ENCODE measurements at places on chromosomes 2 and 18.

DNA sequence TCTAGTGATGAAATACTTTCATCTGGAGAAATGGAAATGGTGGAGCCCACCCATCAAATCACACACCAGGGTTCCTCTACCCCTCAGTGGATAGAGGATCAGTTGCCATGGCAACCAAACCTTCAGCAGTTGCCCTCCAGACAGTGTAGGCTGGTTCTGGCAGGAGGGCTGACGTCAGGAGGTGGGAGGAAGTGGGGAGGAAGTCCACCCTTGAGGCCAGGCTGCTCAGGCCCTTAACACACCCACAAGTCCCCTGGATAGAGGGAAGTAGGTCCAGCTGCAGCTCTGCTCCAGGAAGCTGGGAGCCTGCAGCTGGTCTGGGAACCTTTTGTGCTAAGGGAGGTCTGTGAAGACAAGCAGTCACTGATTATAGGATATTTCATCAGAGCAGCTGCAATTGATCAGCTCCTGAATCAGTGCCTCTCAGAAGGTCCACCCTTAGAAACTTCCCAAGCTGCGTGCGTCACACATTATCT is 186.6 kb downstream of the MTX2 start:
- no peak for DNase-seq

DNA sequence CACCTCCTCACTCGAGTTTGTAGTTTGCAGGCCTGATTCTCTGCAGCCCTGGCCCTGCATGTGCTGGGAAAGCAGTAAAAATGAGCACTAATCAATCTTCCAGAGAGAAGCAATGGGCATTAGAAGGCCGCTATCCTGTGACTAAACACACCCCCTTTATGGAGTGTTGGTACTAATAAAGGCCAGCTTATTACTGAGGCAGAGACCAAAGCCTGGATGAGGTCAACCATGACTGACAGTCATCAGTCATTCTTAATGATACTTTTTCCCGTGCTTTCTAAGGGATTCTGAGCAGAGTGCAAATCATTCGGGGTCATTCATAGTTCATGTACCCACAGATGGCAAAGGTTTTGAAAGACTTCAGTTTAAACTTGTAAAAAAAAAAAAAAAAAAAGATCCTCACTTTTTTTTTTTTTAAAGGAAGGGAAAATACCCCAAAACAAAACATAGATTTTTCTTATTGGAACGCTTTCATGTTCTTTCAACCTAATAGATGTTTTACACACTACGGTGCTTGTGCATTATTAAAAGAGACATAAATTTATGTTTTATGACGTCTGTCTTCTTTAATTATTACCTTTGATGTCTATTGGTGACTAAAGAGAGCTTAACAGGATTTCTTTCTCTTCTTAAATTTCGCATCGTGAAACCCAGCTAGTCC is 13.2 kb downstream of the TSHZ1 start:
- DNase-seq = no peak

DNA sequence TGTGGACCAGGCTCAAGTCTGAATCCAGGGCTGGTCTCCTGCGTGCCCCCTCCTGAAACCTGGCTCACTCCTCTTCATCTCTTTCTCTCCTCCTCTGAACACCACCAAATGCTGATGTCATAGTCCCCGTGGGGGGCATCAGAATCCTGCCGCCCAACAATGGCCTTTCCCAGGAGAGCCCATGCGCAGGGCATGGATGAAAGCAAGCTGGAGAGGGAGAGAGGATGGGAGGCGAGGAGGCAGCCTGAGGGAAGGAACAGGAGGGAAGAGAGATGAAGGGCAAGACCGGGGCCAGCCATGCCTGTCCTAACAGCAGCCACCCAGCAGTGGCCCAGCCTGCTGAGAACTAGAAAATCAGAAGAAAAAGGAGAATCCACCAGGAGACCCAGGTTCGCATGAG is 22.3 kb upstream of the LPIN1 start:
- no peak for DNase-seq

DNA sequence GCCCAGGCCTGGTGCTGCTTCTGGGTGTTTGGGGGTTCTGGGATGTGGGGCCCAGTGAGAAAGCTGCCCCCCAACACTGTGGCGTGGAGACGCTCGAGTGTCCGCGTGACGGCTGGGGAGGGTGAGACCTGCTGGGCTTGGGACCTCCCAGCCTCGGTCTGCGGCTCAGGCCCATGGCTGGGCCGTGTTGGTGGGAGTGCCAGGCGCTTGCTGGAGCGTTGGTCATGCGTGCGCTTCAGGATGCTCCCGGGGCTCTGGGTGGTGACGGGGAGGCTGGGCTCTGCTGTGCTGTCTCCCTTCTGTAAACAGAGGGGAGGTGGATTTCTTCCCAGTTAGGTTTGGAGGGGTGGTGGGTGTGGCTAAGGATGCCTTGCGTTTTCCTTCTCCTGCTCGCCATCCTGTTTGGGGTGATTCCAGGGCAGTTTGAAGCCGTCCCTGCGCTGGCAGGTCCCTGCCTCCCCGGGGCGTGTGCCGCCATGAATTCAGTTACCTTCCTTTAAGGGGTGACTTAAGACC is 606 bp downstream of the GAL3ST2 start:
- DNase-seq = no peak

DNA sequence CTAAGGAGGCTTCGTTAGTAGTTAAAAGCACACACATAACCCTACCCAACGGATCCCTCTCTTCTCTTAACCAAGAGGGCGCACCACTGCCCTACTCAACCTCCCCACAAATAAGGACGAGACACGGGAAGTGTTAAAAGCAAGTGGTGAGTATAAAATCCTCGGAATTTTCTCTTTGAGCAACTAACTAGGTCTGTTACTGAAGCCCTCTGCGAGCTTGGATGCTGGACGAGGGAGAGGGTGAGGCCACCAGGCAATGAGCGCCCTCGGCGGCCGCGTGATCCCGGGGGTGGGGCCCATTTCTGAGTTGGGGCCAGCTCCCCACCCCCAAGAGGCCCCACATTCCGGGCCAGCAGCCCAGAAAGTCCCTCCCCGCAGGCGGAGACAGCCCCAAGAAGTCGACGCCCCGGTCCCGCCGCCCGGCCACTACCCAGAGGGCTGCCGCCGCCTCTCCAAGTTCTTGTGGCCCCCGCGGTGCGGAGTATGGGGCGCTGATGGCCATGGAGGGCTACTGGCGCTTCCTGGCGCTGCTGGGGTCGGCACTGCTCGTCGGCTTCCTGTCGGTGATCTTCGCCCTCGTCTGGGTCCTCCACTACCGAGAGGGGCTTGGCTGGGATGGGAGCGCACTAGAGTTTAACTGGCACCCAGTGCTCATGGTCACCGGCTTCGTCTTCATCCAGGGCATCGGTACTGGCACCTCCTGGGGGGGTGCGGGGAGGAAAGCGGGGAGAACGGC is at the start of gene CYBRD1:
TSS of gene CYBRD1 (plus strand) at position 423 of the 736 bp plus-strand sequence. CDS start at position 495, 72 bp downstream.
- no peak for DNase-seq

- DNase-seq = no peak
These were observed 303.0 kb downstream of the ICOS start for GRCh38 chr2:204239411-204240165.

- DNase-seq = no peak
These were observed 213.9 kb downstream of the SH3RF3 start for GRCh38 chr2:109342930-109343329.

DNA sequence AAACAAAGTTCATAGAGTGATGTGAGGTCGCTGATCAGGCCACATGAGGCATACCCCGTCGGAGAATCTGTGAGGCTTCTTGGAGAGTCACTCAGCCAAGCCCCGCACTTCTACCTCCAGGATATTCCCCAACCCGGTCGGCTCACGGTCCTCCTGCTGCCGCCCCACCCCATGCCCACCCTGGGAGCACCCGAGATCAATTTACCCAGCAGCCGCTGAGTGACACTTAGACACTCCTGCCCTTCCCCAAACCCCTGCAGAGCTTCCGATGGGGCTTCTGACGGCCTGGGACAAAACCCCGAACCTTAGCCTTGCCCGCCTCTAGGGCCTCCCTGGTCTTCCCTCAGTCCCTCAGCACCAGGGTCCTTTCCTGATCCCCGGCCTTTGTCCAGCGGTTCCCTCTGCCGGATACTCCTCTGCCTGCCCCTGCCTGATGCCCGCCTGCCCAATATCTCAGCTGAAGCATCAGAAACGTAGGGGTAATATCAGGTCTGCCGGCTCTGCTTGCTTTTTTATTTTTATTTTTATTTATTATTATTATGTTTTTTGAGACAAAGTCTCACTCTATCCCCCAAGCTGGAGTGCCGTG is 18.9 kb upstream of the OTOS start:
- DNase-seq = no peak

DNA sequence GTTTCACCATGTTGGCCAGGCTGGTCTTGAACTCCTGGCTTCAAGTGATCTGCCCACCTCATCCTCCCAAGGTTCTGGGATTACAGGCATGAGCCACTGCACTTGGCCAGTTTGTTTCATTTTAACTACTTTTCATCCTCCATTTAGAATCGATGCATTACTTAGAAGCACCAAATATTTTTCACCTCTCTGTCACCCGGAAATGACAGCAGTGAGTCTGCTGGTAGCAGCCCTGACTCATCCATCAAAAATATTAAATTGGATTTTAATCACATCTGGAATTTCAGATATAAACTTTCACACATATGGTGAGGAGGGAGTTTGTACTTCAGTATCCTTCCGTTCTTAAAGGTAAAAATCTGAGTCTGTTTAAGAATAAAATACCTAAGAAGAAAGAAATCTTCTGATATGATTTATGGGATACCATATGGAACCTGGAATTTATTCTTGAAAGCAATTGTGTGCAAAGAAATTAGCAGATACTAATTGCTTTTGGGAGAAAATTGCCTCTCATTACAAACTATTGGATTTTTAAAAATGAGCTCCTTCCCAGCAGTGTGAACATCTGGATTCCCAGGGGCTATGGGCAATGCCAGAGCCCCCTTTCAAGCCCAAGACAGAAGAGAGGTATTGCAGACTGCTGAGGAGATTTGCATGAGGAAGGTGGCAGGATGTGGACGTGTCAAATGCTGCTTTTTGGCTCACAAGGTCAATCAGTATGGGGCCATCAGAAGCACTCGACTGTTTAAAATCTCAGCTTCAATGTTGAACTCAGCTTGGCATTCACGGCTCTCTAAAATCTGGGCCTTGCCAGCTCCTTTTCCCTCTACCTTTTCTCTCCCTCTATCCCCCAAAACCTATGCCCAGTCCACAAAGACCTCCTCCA is 279.5 kb upstream of the SIX2 start:
- no peak for DNase-seq

- no peak for DNase-seq
These were observed 170.6 kb downstream of the METTL4 start for GRCh38 chr18:2400701-2401196.

- no peak for DNase-seq
These were observed 75.9 kb downstream of the MRPS9 start for GRCh38 chr2:105113616-105114291.

GRCh38 chr2:98799375-98800329 is 68.7 kb upstream of the MGAT4A start:
- DNase-seq = no peak

- DNase-seq = no peak
These were observed 35.5 kb upstream of the PTH2R start for GRCh38 chr2:208370881-208371633.

GRCh38 chr2:153145470-153145978 is 333.0 kb downstream of the RPRM start:
- no peak for DNase-seq

- no peak for DNase-seq
These were observed 320.7 kb upstream of the HNRNPA3 start for GRCh38 chr2:176891857-176892256.

DNA sequence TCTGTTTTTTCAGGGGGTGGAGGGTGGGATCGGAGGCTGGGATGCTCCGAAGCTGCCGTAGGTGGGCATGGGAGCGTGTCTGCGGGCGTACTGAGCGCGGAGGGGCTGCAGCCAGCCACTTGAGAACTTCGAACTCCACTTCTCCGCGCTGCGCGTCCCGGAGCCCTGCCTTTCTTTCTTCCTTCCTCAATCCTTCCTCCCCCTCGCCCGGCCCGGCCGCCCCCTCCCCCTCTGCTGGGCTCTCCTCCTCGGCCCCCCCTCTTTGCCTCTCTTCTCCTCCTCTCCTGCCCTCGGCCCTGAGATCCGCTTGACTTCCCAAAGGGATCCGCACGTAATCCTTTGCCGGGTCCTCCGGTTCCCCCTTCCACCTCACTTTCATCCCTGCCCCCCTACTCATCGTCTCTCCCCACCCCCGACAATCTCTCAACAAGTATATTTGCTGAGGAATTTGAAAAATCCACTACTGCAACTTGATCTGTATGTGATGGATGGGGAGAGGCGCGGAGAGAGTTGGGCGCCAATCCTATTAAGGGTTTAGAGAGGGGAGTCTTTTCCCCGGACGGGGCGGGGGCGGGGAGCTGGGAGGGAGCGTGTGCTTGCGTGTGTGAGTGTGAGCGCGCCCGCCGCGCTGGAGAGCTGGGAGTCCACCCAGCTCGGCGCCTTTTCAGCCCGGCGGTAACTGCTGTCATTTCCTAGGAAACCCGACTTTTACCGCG is 1.1 kb downstream of the GLI2 start:
- DNase-seq = no peak

DNA sequence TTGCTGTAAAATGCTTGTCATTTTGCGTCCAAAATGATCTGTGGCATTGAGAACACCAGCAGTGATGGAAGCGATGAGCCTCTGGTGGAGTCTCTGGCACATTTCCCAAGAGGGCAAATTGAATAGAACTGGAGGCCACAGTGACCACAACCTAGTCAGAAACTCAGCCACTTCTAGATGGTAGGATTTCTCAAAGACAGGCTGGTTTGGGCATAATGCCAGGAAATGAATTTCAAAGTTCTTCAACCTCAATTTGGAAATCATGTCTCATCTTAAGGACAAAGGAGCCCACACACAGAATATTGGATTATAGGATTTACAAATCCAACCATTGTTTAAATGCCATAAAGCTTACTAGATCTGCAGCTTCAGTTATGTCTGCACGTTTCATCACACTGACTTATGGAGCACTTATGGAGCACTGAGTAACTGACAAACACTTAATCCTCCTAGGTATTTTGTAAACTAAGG is 132.1 kb downstream of the COL6A3 start:
- DNase-seq = no peak

Data from stimulated activated CD8-positive, alpha-beta memory T cell treated with anti-CD3 and anti-CD28 coated beads, Interleukin-15, amount 100 ng/mL, for 24 hours (primary cell).